ENCODE measurements at places on chromosomes 6 and 20. TPM values are rescaled to one million over a fixed set of nuclear protein-coding genes. Genes with fewer than 3 reads are reported as not detected.
A peak's percentile ranks its signal among the peaks of the same experiment; 100 is the strongest.

- no peak for DNase-seq
Observed at GRCh38 chr20:58010666-58011065, 217.8 kb downstream of the ANKRD60 start.

GRCh38 chr6:159404296-159404695, 235.1 kb downstream of the FNDC1 start:
- peak; percentile 65 for DNase-seq

DNA sequence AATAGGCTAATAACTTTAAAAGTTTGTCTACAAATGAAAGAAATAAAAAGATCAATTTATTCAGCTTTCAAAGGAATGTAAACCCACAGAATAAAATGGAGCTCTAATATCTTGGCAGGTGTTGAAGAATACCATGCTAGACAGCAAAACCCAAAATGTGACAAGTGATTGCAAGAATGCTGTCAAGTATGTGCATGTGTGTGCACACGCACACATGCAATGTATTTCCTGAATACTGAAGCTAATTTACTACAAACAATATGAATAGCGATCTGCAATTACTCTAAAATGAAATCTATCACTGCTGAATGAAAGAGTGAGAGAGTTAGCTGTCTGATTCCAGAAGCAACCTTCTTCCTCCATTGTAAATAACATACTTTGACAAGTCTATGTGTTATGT, 179.2 kb upstream of the HSF2 start:
- no peak for DNase-seq

DNA sequence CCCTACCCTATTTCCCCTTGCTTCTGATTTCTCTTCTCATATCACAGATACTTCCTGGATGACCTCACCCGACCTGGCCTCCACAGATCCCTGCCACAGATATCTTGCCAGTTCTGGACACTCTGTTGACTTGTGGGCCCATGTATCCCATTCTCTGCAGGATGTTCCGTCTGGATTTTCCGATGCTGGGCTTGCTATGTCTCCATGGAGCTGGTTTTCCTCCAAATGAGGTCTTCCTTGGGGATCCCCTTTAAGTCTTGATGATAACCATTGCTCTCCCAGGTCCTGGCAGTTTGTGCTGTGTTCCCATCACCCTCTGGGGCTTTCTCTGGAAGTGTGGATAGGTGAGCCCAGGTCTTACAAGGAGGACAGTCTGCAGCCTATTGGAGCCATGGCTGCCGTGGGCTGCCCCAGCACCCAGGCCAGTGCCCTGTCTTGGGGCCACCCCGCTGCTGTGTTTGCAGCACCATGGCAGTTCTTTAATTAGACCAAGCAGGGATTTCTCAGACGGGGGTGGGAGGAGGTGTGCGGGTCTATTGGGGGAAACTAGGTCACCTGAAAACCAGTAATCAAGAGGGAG, 23.9 kb downstream of the PPP1R16B start:
- no peak for DNase-seq

The ECT2L gene
- total RNA-seq: 8.7 TPM

- no peak for DNase-seq
Observed at GRCh38 chr6:142419071-142419470, 117.3 kb downstream of the ADGRG6 start.

The RSPH9 gene
- not detected for total RNA-seq

DNA sequence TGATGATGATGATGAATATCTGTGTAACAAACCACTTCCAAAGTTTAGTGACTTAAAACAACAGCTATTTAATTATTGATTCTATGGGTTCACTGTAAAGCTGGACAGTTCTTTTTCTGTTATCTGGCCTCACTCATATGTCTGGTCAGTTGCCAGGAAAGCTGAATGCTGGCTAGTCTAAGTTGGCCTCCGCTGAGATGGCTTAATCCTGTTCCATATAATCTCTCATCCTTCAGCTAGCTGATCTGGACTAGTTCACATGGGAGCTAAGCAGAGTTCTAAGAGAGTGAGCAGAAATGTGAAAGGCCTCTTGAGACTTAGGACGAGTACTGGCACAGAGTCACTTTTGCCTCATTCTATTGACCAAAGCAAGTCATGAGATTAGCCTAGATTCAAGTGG, 334.7 kb upstream of the FLRT3 start:
- DNase-seq: peak; percentile 14

- peak; percentile 97 for DNase-seq
Observed at GRCh38 chr6:33755070-33755869, 8.6 kb upstream of the IP6K3 start.

- peak; percentile 24 for DNase-seq
Observed at GRCh38 chr20:1813101-1813529, 82.1 kb upstream of the SIRPA start.

The LYRM4 gene
- 28.8 TPM for total RNA-seq

The FOXA2 gene
- 15.5 TPM for total RNA-seq

DNA sequence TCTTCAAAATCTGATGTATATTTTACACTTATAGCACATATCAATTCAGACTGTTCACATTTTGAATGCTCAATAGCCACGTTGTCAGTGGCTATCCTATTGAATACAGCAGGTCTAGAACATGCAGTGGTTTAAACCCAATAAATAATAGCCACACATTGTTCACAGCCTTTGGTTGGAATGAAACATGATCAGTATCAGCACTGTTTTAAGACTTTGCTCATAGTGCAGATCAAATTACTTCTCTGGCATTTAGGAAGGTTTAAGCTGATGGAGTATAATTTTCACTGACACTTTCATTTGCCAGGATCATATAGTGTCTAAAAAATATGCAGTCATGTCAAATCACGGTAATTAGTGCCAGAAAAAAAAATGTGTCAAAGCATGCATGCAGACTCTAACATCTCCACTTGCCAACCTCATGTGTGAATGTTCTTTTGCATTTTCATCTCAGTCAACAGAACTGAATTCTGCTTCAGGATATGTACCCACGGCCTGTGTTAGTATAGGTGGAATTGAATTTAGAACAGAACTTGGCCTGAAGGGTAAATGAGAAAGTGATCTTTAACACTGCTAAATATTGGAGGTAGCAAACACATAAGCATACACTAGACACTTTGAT, 184.1 kb downstream of the SLC24A3 start:
- DNase-seq: no peak

The RMND1 gene
- total RNA-seq: 39.8 TPM

DNA sequence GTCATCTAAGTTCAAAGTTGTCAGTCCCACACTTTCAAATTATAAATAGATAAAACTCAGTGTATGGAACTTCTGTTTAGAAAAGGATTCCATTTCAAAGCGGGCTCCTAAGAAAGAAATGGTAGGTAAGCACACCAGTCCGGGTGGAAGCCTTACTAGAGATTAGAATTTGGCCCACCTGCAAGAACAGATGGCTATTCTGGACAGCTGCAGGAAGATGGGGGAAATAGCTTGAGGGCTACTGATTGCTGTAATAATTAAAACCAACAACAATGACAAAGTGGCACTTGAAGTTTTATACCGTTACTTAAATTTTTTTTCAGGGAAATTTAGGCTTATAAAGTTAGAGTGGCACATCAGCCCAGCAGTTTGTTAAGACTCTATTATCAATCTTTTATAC, 83.3 kb downstream of the HIVEP2 start:
- no peak for DNase-seq

- DNase-seq: peak; percentile 65
Observed at GRCh38 chr20:23235173-23236027, 115.2 kb upstream of the NXT1 start.

- DNase-seq: no peak
Observed at GRCh38 chr6:139117734-139118133, 17.1 kb upstream of the HECA start.

The BCAS1 gene
- total RNA-seq: not detected

DNA sequence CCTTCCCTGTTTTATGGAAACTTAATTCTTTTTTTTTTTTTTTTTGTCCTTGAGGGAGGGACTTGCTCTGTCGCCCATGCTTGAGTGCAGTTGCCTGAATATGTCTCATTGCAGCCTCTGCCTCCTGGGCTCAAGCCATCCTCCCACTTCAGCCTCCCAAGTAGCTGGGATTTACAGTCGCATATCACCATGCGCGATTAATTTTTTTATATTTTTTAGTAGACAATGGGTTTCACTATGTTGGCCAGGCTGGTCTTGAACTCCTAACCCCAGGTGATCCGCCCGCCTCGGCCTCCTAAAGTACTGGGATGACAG, 654 bp downstream of the TMEM14C start:
- DNase-seq: no peak

DNA sequence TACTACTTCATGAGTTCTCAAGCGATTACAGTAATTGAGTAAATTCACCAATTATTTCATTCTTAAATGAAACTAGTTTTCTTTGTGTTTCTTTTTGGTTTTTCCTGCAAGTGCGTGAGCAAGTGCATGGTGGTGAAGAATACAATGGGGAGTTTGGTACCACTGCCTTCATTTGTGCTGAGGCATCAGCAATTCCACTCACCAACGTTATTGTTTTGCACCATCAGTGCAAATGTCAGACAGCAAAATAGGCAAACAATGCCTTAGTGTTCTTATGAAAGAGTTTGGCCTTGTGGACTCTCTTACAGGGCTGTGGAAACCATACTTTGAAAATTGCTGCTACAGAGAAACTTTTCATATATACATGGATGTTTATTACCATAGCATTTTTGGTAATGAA, 8.2 kb downstream of the CDH26 start:
- DNase-seq: no peak

- no peak for DNase-seq
Observed at GRCh38 chr6:112416866-112417265, 69.7 kb downstream of the RFPL4B start.

The OR2H1 gene
- not detected for total RNA-seq

DNA sequence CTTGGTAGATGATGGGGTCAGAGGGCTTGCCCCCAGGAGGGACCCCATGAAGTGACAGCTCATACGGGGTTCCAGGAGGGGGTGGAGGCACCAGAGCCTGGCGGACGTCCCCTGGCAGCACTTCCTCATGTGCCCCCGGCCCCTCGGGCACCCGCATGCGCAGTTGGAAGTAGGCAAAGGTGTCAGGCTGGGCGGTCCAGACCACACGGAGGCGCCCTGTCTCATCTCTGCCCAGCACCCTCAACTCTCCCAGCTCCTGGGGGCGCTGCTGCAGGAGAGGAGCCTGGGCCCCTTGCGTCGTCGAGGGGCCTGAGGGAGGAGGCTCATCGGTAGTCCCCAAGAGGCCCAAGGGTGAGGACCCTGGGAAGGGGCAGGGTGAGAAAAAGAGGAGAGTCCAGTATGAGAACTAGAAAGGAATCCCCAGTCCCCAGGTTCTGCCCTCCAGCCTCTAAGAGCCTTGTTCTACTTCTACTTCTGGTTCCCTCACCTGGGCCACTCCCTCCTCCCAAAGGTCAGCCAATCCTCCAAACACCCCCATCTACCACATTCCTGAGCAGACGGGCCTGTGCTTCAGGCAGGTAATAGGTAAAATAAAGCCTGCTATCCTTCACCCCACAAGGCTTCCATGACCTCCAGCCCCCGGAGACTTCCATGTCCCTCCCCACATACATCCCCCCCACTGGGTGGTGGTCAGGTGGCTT, 23.2 kb downstream of the TNXB start:
- DNase-seq: no peak

Data from thyroid gland (tissue), 4 donors.